ENCODE measurements at places on chromosomes 1 and 21.

- no peak for ATAC-seq
These were observed 162.1 kb downstream of the PTPRU start for GRCh38 chr1:29398431-29398830.

GRCh38 chr21:41593051-41593759 lies 85.2 kb upstream of the TMPRSS2 start:
- ATAC-seq = no peak

- ATAC-seq = no peak
These were observed 5.7 kb downstream of the TAL1 start for GRCh38 chr1:47226121-47226838.

GRCh38 chr21:41816583-41817165 lies 49.8 kb upstream of the RIPK4 start:
- ATAC-seq = peak; percentile 77

GRCh38 chr1:76759950-76760349 lies 107.3 kb upstream of the ST6GALNAC5 start:
- ATAC-seq = peak; percentile 47

GRCh38 chr21:26840912-26841311 lies 4.3 kb downstream of the ADAMTS1 start:
- ATAC-seq = no peak

DNA sequence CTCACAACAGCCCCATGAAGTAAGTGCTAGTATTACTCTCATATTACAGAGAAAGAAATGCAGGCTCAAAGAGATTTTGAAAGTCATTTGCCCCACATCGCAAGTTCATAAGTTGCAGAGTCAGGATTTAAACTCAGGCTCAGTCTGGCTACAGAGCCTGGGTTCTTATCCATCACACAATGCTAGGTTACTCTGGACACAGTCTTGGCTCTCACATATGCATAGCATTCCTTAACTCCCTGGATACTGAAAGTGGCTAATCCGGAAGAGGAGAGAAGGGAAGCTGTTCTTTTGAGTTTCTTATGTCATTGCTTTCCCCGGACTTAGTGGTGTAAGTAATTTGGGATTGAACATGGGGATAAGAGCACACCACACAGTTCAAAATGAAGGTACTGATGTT lies 357.4 kb upstream of the PLXNA2 start:
- peak; percentile 56 for ATAC-seq

GRCh38 chr21:32413697-32414578 lies 1.4 kb downstream of the EVA1C start:
- peak; percentile 1 for ATAC-seq

DNA sequence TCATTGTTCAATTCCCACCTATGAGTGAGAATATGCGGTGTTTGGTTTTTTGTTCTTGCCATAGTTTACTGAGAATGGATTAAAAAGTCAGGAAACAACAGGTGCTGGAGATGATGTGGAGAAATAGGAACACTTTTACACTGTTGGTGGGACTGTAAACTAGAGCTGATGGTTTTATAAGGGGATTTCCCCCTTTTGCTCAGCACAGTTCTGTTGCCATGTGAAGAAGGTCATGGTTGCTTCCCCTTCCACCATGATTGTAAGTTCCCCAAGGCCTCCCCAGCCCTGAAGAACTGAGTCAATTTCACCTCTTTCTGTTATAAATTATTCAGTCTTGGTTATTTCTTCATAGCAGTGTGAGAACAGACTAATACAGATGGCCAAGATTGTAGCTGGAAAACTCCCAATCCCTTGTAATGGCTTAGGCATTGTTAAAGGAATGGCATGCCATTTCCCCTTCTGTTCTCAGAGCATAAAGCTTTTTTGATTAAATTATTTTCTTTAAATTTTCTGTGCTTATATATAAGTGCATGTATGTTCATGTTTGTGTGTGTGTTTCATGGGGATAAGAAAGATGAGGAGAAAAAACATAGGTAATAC lies 144.8 kb downstream of the BACH1 start:
- ATAC-seq = no peak

GRCh38 chr21:41374867-41375533 lies 13.2 kb downstream of the MX2 start:
- ATAC-seq = no peak

- peak; percentile 29 for ATAC-seq
These were observed 740 bp downstream of the DSTYK start for GRCh38 chr1:205210756-205211168.

DNA sequence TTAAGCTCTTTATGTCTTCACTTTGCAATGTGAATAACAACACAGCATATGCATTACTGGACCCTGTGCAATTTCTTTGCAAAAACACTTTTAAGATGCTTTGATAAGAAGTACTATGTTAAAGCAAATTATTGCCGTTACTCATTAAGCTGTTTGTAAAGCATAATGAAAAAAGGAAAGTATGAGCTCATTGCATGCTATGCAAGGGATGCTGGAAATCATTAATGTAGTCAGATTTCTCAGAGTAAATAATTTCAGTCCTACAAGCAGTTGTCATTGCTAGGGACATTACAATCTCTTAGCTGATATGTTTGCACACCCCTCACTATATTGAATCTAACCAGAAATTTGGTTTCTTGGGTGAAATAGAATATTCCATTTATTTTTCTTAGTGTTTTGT lies 982.5 kb upstream of the ADGRL2 start:
- ATAC-seq = no peak
